GM03348 (cell line): ENCODE measurements at places on chromosomes 12 and 14.

DNA sequence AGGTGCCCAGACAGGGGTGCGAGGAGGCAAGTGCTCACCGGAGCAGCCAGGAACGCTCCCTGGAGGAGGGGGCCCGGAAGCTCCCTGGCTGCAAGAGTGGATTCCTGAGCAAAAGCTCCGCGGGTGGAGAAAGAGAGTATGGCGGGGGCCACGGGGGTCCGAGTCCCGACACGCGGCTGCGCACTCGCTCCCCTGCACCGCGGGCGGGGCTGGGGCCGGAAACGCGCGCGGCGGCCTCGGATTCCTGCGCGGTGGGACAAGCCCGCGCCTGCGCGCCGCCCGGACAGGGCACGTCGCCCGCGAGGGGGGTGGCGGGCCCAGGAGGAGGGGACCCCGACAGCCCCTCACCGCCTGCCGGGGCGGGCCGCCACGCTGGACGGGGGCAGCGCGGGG, 27.8 kb upstream of the GPR132 start:
- DNase-seq: peak; percentile 96

DNA sequence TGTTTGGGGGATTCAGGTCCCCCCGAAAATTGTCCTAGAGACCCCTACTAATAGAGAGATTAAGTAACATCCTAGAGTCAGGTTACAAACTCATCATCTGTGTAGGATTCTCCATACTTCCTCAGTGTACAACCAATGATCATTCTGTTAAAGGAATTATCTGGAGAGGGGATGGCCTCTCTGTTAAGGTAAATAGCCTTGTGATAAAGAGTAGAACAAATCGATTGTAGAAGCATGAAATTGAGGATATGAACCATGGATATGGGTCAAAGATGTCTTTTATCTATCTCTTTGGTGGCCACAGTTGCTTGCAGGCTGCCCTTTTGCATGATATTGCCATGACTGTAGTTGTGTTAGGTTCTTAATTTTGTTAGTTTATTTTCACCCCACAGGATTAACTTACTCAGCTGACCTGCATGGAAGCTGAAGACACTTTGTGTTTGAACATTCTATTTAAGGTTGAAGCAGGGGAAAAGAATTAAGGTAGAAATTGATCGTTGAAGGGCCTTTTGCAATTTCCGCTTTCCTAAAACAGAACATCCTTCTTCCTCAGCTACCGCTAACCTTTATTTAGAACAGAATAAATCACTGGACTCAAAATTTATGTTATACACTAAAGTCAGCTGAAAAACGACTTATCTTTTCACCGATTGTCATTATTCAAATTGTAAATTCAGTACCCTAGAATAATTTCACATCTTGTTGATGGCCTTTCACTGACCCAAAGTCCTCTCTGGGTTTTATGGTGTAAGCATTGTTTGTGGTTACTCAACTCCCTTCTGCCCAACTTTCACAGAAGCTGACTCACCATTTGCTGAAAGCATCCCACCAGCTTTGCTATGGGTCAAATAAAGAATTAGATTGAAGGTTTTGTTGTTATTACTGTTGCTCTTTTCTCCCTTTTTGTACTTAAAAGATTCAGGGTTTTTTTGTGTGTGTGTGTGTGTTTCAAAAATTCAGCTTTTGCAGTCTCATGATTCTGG, 52.3 kb downstream of the IRAK3 start:
- DNase-seq: peak; percentile 87

GRCh38 chr14:88363644-88364043, 21.8 kb upstream of the SPATA7 start:
- no peak for DNase-seq

- DNase-seq: peak; percentile 19
These were observed 51.4 kb upstream of the BAZ1A start for GRCh38 chr14:34926552-34926951.

DNA sequence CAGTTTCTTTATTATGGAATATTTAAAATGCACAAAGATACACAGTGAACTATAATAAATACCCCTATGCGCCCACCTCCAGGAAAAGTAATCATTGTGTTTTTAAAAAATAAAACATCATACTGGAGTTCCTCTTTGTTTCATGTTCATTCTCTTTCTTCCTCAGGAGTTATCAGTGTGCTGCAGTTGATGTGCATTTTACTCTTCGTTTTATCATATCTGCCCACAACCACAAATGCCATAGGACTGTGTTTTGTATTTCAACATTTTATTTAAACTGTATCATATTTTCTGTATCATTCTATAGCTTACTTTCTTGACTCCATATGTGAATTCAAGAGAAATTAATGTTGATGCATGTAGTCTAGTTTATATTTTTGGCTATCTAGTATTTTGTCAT, 53.9 kb downstream of the TSHR start:
- DNase-seq: no peak

DNA sequence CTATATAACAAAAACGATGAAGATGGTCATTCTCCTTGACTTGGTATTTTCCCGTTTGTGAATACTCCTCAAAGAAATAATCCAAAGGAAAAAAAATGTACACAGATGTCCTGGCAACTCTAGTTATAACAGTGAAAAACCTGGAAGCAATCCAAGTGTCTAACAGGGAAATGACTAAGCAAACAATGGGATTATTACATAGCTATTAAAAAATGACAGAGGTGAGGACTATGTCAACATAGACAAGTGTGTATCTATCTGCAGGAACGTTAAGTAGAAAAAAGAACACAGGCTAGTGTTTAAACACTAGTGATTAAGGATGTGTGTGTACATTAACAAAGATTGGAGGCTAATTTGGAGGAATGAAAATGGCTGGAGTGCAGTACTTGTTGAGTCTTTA, 5.9 kb upstream of the APOLD1 start:
- peak; percentile 64 for DNase-seq

- DNase-seq: peak; percentile 82
These were observed at the start of gene HHIPL1 for GRCh38 chr14:99644723-99645544. HHIPL1 (plus strand) TSS chr14:99645129; CDS start chr14:99645208, 79 bp downstream.

GRCh38 chr12:108955225-108955835, 65.5 kb downstream of the SVOP start:
- DNase-seq: no peak

DNA sequence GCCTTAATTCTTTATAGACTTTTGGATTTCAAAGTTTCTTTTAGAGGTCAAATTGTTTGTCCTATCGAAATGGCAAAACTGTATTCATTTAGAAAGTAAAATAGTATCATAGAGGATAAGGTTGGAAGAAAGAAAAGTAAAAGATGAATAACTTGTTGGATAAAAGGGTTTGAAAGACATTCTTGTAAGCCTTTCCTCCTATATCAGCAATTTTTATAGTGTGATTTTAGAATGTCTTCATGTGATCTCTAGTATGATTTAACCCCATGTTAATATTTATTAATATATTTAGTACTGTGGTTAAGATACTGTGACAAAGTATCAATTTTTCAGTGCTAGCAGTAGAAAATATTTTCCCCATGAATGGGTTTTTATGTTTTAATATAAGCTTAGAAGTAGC, 4.5 kb downstream of the ARF6 start:
- DNase-seq: no peak

DNA sequence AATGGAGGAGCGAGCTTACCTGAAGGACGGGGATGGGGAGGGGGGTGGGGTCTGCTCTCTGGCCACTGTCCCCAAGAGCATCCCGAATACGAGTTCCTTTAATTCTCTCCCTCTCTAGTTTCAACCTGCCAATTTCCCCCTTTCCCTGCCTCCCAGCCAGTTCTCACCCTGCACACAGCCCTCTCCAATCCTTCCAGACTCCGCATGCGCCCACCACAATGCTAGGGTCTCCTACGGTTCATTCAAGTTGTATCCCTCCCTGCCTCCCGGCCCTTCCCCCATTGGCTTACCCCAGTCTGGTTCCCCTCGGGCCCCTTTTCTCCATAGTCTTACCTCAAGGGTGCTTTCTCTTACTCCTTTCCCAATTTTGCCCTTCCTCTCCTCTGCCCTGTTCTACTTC, 708 bp upstream of the IGFBP6 start:
- no peak for DNase-seq
